ENCODE measurements at places on chromosomes 16 and 17. TPM values are rescaled to one million over a fixed set of nuclear protein-coding genes. Genes with fewer than 3 reads are reported as not detected.

NPIPB13 gene
- 8.6 TPM for total RNA-seq

C1QTNF8 gene
- not detected for total RNA-seq

MTSS2 gene
- 2.0 TPM for total RNA-seq

CIITA gene
- total RNA-seq: 9.3 TPM

TEDC2 gene
- total RNA-seq: 38.5 TPM

P2RX1 gene
- not detected for total RNA-seq

RPRML gene
- total RNA-seq: not detected

ST3GAL2 gene
- total RNA-seq: 25.8 TPM

CISD3 gene
- total RNA-seq: 67.4 TPM

ATP2C2 gene
- total RNA-seq: not detected

NOTUM gene
- total RNA-seq: 0.38 TPM

NUDT16L1 gene
- total RNA-seq: 34.4 TPM

CDH13 gene
- not detected for total RNA-seq

All from activated CD8-positive, alpha-beta memory T cell treated with anti-CD3 and anti-CD28 coated beads for 36 hours (primary cell).